Stimulated activated CD8-positive, alpha-beta memory T cell treated with anti-CD3 and anti-CD28 coated beads, Interleukin-2, amount 100 ng/mL, for 1 hour (primary cell): ENCODE measurements at places on chromosomes 7 and 10.

GRCh38 chr7:92835261-92835850 is 1.0 kb downstream of the CDK6 start:
- peak; percentile 13 for DNase-seq

- no peak for DNase-seq
Measured at GRCh38 chr10:74234569-74234968, 83.5 kb downstream of the ADK start.

DNA sequence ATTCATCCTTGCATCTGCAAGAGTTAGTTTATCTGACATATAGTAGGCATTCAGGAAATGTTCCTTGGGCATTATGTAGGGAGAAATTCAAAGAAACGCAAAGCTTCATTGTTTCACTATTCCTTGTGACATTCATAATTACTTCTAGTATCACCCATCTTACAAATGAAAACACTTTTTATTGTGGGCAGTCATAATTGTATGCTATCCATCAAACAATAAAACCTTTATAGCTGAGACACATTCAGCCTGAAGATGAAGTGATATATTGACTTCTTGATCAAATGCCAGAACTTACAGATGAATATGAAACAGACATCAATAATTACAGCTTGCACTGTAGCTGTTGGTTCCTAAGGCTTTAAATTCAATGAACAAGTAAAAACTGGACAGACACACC is 36.4 kb downstream of the FAM204A start:
- DNase-seq: no peak

- DNase-seq: no peak
Measured at GRCh38 chr7:94176694-94177200, 172.6 kb upstream of the BET1 start.

GRCh38 chr10:69780077-69780476 is 21.6 kb upstream of the COL13A1 start:
- no peak for DNase-seq

- no peak for DNase-seq
Measured at GRCh38 chr10:98186681-98187080, 52.2 kb downstream of the R3HCC1L start.

DNA sequence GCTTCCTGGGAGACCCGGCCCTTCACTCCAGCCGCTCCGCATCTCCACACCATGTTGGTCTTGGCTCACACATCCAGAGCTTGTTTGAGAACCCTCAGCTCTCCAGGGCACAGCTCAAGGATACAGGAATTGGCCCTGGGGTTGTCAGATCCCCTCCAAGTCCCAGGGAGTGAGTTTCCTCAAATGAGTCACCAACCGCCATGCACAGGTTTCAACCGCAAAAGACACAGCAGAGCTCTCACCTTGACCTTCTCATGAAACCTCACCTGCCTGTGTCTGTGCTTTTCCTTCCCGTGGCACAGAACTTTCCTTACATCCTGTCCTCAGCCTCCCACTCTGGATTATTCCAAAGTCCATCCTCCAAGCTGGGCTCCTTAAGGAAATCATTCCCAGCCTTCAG is 20.6 kb downstream of the AZGP1 start:
- DNase-seq: no peak

DNA sequence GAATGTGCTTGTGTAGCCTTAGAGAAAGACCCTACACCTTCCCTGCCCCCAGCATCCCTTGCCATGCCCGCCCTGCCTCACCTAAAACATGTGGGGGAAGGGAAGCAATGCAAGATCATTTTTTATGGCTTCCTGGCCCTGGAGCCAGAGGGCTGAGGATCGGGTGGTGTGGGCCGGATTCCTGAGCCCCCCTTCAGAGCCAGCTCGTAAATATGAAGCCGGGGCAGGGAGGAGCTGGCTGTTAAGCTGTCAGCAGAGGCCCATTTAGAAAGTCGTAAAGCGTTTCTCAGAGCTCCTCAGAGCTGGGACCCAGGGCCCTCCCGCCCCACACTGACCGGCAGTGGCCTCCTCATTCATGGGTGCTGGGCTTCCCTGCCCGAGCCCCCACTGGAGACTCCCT is 23.9 kb downstream of the UNC5B start:
- no peak for DNase-seq

- DNase-seq: no peak
Measured at GRCh38 chr10:15427843-15428414, 56.8 kb upstream of the FAM171A1 start.

DNA sequence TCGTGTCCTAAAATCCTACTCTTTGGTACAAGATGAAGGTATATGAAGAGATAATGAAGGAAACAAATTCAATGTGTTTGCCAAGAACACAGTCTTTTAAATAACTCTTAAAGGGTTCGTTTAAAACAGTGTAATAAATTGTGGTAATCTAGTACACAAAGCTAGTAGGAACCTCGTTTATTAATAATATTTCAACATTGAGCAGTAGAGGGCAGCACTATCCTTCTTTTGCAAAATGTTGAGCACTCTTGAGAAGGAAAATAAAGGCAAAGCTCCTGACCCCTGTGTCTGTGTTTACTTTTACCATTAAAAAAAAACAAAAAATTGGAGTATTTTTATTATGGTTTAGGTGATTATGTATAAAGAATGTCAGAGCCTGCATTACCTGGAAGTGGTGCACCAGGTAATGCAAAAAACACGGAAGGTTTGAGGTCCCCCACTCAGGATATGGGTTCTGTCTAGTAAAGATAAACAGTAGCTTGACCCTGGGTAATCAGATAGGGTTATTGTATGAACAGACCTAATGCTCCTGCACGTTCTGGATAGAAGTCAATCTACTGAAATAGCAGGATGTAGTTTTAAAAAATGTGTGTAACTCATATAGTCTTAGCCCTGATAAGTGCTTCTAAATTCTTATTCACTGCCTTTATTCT is 5.7 kb upstream of the GOT1 start:
- no peak for DNase-seq

DNA sequence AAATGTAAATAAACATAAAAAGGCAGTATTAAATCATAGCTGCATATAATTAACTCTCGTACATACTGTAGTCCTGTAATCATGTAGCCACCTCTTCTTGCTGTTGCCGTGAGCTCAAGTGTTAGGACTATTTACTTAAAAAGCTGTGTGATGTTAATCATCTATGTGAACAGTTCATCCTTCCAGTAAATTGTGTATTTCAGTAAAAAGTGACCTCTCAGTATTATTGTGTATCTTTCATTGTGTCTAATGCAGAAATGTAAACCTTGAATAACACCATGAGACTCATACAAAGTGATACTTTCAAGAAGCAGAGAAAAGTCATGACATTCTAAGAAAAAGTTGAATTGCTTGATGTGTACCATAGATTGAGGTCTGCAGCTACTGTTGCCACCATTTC is 38.0 kb downstream of the ADD3 start:
- DNase-seq: no peak

DNA sequence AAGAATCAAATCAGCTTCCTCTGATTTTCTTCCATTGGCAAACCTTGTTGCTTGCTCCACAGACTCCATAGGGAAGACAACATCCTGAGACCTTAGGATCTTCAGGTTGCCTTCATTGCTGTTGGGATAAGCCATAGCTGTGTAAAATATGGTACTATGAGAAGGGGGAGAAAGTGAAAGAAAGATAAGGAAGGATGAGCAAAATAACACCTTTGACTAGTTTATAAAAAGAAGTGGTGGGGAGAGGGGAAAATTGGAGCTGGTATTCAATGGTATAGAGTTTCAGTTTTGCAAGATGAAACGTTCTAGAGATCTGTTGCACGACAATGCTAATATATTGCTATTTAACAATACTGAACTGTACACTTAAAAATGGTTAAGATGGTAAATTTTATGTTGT is 180.4 kb upstream of the PHYHIPL start:
- DNase-seq: no peak

DNA sequence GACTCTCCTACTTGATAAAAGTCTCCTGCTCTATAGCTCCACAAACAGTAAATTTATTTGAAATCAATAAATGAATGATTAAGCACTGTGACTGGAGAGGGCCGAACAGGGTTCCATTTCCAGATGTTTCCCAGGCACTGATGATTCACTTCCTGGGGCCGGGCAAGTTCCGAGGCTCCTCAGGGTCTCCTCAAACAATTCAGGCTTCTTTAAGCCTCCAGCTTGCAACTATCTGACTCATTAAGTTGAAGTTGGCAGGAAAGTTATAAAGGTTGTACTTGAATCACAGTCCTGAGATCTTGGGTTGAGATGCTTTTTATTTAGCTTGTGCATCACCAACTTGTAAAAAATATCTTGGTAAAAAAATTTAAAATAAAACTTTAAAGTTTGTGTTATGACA is 612.9 kb downstream of the DNAJB6 start:
- no peak for DNase-seq

GRCh38 chr10:24552346-24553016 is 171.2 kb downstream of the ARHGAP21 start:
- no peak for DNase-seq

DNA sequence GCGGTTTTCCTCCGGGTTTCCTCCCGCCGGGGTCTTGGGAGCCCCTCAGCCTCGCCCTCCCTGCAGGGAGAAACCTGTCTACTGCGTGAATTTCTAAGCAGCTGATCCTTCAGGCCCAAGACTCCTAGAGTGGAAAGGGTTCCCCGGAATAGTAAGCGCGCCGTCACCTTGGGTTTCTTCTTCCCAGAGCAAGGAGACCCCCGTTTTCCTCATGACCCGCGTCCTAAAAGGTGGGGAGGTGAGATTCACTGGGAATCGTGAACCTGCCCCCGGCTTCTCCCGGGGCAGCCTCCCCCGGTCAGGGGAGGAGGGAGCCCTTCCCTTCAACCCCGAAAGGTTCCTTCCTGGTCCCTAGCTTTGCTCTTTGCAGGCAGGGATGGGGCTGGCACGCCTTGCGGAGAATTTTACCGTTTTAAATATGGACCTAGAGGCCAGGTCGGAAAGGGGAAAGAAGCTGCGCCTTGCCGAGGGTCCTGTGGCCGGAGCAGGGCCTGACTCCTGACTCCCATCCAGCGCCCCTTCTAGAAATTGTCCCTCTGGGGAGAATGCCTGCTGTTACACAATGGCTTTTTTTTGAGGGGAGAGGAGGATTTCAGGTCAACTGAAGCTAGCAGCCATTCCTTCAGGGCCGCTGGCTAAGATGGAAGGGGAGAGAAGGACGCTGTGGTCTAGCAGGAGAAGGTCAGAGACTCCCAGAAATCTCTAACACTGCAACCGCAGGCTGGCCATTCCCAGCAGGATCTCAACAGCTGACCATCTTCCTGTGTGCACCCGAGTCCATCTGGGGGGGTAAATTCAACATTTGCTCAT is 11.6 kb upstream of the MNX1 start:
- no peak for DNase-seq

GRCh38 chr7:32216759-32217158 is 146.6 kb upstream of the PDE1C start:
- no peak for DNase-seq

- no peak for DNase-seq
Measured at GRCh38 chr7:99124236-99124635, 19.7 kb downstream of the SMURF1 start.

GRCh38 chr10:25561758-25562157 is 372.3 kb upstream of the MYO3A start:
- no peak for DNase-seq

DNA sequence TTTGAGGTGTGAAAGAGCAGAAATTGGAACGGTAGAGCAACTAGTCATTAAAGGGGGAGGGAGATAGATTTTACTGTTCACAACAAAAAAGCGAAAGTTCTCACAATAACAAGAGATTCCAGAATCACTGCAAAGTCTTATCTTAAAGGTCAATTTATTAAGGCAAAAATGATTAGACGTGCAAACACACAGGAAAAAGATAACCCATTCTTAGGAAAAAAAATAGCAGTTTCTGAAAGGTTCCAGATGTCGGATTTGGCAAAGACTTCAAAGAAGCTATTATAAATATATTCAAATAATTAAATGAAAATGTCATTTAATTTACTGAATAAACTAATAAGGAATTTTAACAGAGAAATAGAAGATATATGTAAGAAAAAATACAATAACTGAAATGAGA is 70.8 kb upstream of the GNAI1 start:
- no peak for DNase-seq

GRCh38 chr7:119472408-119473038 is 800.5 kb upstream of the KCND2 start:
- no peak for DNase-seq

DNA sequence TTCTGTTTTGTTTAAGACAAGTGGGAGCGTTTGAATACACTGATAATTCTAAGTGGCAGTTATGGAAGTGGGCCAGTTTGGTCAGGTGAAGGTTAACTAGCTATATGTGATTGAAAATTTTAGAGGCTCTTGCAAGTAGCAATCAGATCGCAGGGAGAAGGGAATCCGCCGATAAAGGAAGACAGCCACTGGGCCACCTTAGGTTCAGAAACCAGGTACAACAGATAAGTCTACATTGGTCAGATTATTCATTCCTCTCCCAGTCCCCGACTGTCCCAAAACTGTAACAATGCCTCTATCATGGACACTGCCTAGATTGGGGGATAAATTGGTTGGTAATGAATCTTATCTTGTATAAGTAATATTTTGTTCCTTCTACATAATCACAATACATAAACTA is 8.9 kb downstream of the ANK3 start:
- no peak for DNase-seq

GRCh38 chr10:76319661-76320060 is 888.2 kb downstream of the LRMDA start:
- no peak for DNase-seq

DNA sequence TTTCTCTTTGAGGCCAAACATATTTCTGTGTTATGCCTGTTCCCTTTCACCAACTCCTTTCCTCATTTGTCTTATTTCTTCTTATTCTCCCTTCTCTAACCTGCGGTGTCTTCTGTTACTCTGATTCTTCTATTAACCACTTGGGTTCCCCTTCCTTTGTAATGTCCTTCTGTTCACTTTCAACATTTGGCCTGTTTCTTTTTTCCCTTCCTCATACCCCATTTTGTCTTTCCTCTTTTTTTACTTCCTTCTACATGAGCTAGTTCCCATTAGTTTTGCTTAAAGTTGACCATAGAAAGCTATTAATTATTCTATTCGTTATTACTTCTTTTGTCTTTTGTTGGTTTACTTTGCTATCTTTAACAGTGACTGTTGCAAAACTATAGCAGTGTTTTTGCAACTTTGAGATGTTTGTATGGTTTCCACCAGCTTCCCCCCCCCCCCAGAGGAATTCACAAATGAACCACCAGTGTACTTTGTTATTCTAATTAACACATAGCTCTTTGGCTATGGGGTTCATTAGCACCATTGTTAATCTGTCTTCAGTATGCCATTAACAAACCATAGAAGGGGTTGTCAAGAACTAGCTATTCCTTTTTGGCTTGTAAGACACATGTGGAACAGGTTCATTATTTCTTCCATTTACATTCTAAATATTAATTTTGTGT is 2.9 kb downstream of the LRGUK start:
- no peak for DNase-seq
